ENCODE measurements at places on chromosomes 3 and 15. TPM values are rescaled to one million over a fixed set of nuclear protein-coding genes. Genes with fewer than 3 reads are reported as not detected.

DNA sequence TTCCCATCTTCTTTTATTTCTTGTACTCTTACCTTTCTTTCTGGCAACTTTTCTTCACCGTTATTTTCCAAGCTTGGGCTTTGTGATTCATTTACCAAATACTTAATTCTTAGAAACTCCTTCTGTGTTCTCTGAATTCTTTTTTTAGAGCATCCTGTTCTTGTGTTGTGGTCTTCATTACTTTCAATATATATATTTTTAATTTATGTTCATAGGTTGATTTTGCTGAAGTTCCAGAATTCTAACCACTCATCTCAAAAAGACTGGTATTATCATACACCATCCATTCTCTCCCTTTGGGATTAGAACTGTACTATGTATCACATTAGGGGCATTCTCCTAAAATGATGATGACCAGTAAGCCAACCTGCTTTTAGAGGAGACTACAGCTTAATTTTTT, 362.3 kb upstream of the CBLB start:
- DNase-seq, result no peak

The ZIC4 gene
- not detected for total RNA-seq

DNA sequence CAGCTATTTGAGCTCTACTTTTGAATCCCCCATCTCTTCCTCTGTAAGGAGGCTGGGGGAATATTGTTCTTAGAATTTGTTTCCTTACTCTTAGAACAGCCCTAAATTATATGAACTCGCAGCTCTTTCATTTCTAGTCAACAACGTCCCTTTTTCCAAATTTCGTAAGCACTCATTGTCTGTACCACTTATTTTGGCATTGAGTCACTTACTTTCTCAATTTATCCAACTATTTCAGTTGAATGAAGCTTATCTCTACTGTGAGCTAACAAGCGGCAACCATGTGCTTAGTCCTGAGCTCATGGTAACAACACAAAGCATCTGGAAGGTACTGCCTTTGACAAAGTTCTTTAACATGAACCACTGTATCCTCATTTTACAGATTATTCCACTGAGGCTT, 191.1 kb downstream of the GREM1 start:
- no peak for DNase-seq

GRCh38 chr15:82802497-82802896, 3.4 kb downstream of the FSD2 start:
- peak; percentile 57 for DNase-seq

- DNase-seq, result no peak
Observed at GRCh38 chr3:46670000-46670890, 23.2 kb downstream of the ALS2CL start.

- no peak for DNase-seq
Observed at GRCh38 chr15:100218434-100218833, 123.3 kb downstream of the ADAMTS17 start.

- DNase-seq, result no peak
Observed at GRCh38 chr3:191774485-191774884, 313.5 kb downstream of the PYDC2 start.

DNA sequence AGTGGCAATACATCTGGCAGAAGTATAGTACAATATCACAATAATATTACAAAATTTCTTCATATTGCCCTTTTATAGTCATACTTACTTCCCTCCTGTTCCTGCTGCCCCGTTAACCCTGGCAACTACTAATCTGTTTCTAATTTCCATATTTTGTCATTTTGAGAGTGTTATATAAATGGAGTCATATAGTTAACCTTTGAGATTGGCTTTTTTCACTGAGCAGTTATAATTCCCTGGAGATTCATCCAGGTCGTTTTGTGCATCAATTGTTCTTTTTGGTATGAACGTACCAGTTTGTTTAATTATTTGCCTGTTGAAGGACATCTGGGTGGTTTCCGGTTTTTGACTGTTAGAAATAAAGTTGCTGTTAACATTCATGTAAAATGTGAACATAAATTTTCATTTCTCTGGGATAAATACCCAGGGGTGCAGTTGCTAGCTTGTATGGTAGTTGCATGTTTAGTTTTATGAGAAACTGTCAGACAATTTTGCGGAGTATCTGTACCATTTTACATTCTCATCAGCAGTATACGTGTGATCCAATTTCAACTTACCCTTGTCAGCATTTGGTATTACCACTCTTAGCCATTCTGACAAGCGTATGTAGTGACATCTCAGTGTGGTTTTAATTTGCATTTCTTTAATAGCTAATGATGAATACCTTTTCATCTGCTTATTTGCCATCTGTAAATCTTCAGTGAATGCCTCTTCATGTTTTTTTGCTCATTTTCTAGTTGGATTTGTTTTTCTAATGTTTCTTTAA, 32.2 kb upstream of the IL20RB start:
- DNase-seq, result peak; percentile 90

DNA sequence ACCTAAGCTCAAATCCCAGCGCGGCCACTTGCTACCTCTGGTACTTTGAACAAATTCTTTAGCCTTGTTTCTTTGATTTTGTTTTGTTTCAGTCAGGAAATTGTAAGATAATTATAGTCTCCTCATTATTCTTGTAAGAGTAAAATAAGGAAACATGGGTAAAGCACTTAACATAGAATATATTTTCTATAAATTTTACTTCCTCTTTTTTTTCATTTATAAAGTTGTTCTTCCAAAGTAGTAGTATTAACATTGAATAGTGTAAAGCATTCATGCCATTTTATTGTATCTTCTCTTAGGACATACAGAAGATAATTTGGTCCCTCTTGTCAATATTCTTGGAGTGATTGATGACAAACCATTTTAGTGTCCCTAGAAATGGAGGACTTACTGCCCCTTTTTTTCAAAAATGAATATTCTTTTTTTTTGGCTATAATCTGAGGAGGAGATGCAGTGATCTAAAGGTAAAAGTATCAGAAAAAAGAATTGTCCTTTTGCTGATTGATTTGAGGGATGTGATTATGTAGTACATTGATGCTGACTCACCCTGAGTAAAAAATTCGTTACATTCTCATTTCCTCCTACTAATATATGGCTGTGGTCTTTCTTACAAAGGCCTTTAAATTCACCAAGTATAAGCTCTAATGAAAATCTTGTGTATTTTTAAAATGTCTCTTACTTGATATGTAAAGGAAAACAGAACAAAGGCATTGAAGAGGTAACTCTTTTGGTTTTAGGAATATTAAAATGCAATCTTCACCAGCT, 51.0 kb downstream of the ALCAM start:
- no peak for DNase-seq

The EPHA3 gene
- not detected for total RNA-seq

DNA sequence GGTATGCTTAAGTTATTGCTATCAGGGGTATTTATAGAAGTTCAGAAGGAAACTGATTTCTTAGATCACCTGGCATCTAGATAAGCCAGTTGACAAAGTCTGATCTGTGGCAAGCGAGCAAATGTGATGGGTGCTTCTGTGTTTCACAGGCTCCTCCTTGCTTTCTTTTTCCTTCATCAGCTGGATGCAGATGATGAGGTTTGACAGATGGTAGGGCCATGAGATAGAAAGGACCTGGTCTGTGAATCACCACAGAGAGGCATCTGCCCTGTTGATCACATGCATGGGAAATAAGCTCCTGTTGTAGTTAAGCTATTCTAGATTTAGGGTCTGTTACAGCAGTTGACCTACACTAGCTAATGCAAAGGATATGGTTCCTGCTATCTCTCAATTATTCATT, 372.0 kb downstream of the NEK10 start:
- no peak for DNase-seq

GRCh38 chr3:1036207-1036826, 56.5 kb upstream of the CNTN6 start:
- no peak for DNase-seq

- DNase-seq, result no peak
Observed at GRCh38 chr3:39267631-39268548, 11.9 kb downstream of the CX3CR1 start.

The CADPS gene
- total RNA-seq, result 0.76 TPM

- DNase-seq, result no peak
Observed at GRCh38 chr15:98330258-98330657, 318.1 kb upstream of the IGF1R start.

The THRB gene
- total RNA-seq, result not detected

DNA sequence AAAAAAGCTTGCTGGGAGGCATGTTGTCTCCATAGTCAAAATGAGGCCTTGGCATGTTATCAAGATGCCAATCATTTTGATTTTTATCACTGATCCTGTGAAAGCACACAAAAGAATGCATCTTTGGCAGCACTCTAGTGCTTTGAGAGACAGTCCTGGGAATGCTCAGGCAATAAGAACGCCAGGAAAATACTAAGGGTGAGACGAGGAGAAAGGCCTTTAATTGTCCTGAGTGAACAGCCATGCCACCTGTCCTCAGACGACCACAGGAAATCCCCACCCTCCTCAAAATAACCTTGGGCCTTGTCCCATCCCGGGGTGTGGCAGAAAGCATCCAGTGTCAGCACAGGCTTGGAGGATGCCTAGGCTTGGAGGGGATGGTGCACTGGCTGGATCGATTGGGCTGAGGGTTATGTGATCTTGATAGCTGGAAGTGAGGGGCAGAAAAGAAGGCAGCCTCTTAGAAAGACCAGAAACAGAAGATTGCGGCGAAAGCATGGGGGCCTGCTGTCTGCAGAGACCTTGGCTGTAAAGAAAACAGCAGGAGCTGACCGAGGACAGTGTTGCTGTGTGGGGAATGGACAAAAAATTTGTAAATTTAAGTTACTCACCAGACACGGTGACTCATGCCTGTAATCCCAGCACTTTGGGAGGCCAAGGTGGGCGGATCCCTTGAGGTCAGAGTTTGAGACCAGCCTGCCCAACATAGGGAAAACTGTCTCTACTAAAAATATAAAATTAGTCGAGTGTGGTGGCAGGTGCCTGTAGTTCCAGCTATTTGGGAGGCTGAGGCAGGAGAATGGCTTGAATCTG, 7.3 kb downstream of the TMEM158 start:
- no peak for DNase-seq

DNA sequence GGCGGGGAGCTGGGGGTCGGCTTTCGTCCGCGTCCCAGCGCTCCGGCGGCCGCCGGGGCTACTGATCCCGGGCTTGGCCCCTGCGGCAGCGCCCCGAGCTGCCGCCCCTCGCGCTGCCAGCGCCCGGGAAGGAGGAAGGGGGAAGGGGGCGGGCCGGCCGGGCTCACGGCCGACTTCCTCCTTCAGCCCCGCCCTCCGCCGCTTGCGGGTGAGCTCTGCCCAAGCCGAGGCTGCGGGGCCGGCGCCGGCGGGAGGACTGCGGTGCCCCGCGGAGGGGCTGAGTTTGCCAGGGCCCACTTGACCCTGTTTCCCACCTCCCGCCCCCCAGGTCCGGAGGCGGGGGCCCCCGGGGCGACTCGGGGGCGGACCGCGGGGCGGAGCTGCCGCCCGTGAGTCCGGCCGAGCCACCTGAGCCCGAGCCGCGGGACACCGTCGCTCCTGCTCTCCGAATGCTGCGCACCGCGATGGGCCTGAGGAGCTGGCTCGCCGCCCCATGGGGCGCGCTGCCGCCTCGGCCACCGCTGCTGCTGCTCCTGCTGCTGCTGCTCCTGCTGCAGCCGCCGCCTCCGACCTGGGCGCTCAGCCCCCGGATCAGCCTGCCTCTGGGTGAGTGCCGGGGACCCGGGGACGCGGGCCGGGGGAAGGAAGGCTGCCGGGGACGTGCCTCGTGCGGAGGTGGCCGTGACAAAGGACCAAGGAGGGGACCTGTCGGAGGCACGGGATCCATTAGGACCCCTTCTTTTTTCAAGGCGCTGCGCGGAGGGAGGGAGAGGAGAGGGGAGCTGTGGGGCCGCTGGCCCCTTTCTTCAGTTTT, at the start of gene SEMA4B:
Gene SEMA4B, plus strand, starts transcription at position 201 of the 814 bp plus-strand sequence. Its CDS starts 249 bp downstream, at position 450.
- peak; percentile 92 for DNase-seq

DNA sequence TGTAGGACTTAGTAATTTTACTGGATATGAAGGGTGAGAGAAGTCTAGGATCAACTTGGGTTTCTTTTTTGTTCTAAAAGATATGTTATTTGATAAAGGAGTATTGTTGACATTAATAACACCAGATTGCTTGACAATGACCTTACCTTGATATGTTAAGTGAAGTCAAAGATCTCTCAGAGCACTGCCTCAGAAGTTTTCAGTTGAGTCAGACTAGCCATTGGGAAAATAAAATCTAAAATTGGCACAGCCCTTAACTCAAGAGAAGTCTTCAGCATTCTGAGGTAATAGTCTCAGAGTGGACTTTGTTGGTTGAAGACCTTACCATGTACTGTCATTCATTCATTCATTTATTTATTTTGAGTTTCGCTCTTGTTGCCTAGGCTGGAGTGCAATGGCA, 22.4 kb upstream of the ZNF609 start:
- DNase-seq, result no peak

The SPINT1 gene
- total RNA-seq, result 3.4 TPM

DNA sequence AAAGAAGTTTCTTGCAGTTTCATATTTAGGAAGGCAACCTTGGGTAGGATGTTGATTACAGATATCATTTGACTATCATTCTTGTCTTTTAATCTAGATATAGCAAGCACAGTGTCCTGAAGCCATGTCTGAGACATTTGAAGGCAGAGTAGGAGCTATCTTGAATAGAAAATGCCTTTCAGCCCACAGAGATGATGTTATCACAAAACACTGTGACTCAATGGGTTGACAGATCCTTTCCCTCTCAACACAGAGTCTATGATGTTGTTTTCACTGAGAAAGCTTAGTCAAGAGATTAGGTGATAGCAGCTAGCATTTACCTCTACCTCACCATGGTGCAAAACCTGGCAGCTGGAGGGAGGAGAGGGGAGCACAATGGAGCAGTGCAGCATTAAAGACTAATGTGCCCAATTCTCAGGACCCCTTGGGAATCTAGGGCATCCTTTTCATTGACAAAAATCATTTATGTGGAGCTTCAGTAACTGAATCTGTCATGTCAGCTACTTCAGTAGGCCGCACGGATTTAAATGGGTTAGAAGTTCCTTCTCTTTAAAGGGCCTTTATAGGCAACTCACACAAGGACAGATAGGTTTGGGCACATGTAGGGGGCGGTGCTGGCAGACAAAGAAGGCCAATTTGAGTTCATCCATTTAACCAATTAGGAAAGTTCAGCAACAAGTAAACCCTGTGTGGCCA, 121.8 kb downstream of the AGBL1 start:
- DNase-seq, result no peak

The PIGZ gene
- 0.37 TPM for total RNA-seq

The CPN2 gene
- total RNA-seq, result not detected

- DNase-seq, result no peak
Observed at GRCh38 chr3:127720985-127721935, 48.5 kb downstream of the ABTB1 start.

DNA sequence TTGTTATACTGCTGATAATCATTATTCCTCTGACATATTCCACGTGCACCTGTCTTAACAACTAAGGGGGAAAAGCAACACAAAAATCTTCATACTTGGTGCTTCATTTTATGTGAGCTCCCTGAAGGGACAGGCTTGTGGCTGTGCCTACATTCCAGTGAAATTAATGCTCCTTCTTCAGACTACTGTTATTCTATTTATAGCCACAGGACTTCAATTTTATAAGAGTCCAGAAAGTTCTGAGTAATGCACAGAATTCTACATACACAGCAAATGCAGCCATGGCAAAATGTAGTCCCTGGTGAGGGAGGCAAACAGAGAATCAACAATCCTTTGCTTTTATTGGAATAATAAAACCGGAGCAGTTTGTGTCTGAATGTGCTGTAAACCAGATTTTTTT, 417.1 kb downstream of the RBMS3 start:
- DNase-seq, result no peak

- DNase-seq, result peak; percentile 99
Observed at GRCh38 chr3:94062513-94063404, at the start of the genes DHFR2 and NSUN3. Gene DHFR2, minus strand, starts transcription at chr3:94062916. Its CDS starts 1,405 bp downstream, at chr3:94061511. Gene NSUN3, plus strand, starts transcription at chr3:94063061. Its CDS starts 66 bp downstream, at chr3:94063127.

GRCh38 chr3:194664857-194665256, 7.1 kb downstream of the LSG1 start:
- no peak for DNase-seq

Measured in Karpas-422 (cell line).